ENCODE measurements at places on chromosomes 6 and 20.
A peak's percentile ranks its signal among the peaks of the same experiment; 100 is the strongest.

DNA sequence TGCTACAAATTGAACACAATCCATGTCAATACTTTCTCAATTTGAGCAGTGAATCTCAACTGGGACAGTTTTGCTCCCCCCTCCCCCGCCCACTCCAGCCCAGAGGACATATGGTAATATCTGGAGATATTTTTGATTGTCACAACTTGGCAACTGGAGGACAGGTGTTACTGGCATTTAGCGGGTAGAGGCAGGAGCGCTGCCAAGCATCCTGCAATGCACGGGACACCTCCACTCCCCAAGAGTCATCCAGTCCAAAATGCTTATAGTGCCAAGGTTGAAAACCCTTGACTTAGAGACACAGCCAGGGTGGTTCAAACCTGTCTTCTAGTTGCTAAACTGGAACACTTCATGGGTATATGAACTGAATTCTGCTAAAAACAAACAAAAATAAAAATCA is 26.9 kb upstream of the LRRC1 start:
- DNase-seq, result no peak

DNA sequence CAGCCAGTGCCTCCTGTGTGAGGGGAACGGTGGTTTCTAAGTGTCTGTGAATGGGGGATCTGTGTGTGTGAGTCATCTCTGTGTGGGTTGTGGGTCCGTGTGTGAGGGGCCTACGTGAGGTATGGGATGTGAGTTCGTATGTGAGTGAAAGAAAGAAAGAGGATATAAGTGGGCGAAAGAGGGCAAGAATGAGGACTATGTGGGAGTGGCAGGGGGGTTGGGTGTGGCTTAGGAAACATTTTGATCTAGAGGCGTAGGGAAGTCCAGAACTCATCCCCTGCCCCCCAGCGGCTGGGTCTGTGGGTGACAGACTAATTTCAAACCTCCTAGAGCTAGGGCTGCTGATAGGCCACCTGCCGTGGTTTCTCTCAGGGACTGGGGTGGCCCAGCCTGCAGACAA is 35.5 kb downstream of the DHX35 start:
- no peak for DNase-seq

DNA sequence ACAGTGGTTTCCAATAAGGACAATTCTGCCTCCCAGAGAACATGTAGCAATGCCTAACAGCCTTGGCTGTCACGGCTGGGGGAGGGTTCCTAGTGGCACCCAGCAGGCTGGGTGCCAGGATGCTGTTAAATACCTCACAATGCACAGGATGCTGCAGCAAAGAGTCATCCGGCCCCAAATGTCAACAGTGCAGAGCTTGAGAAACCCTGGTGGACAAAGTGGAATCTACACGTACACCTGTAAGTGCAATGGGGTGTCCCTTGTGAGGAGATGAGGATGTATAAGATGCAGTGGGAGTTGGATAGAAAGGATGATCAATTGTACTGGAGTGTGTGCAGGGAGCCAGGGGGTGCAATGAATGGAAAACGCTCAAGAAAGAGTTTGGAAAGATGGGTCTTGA is 142.4 kb downstream of the FNDC1 start:
- DNase-seq, result no peak

- DNase-seq, result no peak
Measured at GRCh38 chr20:31770243-31770642, 31.2 kb downstream of the TPX2 start.

DNA sequence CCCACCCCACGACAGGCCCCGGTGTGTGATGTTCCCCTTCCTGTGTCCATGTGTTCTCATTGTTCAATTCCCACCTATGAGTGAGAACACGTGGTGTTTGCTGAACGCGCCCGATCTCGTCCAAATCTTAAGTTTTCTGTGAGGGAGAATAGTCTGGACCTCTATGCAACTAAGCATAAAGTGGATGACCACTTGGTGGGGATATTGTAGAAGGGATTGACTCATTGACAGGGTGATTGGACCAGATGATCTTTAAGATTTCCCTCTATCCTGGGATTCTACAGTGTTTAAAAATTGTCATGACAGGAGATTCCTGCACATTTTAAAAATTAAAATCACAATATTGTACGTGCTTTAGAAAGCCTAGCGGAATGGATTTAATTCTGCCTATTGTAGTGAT is 141.3 kb downstream of the TRMT11 start:
- DNase-seq, result no peak

DNA sequence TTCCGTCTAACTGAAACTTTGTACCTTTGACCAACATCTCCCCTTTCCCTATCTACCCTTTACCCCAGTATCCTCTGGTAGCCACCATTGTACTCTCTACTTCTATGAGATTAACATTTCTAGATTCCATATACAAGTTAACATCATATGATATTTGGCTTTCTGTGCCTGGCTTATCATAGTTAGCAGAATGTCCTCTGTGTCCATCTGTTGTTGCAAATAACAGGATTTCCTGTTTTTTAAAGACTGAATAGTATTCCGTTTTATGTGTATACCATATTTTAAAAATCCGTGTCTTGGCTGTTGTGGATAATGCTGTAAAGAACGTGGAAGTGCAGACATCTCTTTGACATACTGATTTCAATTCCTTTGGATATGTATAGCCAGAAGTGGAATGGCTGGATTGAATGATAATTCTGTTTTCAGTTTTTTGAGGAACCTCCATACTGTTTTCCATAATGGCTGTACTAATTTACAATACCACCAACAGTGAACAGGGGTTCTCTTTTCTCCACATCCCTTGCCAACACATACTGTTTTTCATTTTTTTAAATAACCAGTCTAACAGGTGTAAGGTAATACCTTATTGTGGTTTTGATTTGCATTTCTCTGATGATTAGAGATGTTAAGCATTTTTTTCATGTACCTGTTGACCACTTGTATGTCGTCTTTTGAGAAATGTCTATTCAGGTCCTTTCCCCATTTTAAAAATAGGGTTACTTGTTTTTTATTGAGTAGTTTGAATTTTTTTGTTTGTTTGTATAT is 53.8 kb downstream of the CDC5L start:
- no peak for DNase-seq

- DNase-seq, result peak; percentile 91
Measured at GRCh38 chr20:50153500-50154377, at the start of gene PEDS1. TSS of gene PEDS1 (minus strand) at chr20:50153723. CDS start at chr20:50153637, 86 bp downstream.

- DNase-seq, result no peak
Measured at GRCh38 chr6:43891072-43891870, 121.3 kb downstream of the VEGFA start.

GRCh38 chr6:160986851-160987250 is 4.7 kb upstream of the MAP3K4 start:
- no peak for DNase-seq

DNA sequence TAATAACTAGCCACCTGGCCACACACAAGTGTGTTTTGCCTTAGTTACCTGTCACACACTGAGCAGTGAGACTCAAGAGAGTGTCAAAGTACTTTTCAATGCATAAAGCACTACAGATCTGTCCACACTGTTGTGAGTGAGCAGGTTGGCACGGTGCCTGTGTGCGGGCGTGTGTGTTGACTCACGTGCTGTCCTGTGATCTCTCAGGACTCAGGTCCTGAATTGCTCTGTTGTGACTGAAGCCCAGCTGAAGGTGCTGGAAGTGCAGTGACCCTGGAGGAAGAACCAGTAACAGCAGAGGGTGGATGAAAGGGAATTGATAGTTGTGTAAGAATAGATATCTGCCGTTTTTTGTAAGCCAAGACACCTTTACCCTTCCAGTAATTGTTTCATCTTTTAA is 18.3 kb downstream of the SLC16A10 start:
- DNase-seq, result peak; percentile 37

DNA sequence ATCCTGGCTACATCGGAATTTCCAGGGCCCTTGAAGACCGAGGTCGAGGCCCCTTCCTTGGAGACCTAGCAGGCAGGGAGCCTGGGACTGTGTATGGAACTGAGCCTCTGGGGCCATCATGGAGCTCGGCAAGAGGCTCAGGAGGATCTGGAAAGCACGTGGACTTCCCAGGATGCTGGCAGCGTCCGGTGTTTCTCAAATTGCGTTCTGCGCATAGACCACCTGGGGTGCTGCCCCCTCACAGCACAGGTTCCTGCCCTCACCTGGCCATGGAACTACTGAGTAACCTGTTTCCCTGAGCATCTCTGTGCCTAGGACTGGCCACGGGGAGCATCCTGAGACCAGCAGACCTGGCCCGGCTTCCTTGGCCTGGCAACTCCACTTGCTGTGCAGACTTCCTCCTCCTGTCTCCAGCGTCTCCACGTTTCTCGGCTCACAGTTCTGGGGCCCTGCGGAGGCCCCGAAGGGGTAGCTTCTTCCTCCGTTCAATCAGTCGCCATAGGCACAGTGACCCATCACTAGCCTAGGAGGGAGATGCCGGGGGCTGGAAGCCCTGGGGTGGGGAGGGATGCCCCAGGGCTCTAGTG is 144.3 kb downstream of the CDH4 start:
- no peak for DNase-seq

- DNase-seq, result no peak
Measured at GRCh38 chr6:37340639-37340943, 13.2 kb upstream of the RNF8 start.

DNA sequence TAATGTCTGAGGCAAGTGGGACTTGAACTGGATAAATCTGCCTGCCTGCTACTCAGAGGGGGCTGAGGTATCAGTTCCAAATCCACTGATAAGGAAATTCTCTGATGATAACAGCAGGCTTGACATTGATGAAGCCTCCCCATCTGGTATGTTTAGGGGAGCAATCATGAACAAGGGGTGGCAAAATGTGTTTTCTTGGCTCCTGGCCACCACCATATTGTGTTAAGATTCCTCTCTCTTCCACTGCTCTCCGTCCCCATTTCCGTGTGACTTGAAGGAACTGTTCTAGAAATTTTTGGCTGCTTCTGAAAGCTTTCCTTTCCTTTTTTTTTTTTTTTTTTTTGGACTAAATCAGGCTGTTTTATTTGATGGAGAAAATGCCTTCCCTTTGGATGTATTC is 335.3 kb upstream of the NRSN1 start:
- DNase-seq, result no peak

DNA sequence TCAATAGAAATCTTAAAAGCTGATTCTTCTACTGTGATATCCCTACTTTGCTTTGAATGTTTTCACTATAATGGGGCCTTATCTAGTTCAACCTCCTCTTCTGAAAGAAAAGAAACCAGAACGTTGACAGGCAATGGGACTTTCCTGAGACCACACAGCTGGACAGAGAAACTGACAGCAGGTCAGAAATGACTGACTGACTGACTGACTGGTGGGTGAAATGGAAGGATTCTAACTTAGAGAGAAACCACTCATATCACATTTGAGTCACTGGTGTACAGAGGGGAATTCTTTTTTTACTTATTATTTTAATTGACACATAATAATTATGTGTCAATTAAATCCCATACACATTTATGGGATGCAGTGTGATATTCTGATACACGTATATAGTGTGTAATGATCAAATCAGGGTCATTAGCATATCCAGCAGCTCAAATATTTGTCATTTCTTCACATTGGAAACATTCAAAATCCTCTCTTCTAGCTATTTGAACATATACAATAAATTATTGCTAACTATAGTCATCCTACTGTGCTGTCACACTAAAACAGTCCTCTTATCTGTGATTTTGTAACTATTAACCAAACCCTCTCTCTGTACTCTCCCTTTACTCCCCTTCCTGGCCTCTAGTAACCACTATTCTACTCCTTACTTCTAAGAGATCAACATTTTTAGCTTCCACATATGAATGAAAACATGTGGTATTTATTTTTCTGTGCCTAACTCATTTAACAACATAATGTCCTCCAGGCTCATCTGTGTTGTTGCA is 64.8 kb upstream of the NRSN1 start:
- DNase-seq, result no peak

DNA sequence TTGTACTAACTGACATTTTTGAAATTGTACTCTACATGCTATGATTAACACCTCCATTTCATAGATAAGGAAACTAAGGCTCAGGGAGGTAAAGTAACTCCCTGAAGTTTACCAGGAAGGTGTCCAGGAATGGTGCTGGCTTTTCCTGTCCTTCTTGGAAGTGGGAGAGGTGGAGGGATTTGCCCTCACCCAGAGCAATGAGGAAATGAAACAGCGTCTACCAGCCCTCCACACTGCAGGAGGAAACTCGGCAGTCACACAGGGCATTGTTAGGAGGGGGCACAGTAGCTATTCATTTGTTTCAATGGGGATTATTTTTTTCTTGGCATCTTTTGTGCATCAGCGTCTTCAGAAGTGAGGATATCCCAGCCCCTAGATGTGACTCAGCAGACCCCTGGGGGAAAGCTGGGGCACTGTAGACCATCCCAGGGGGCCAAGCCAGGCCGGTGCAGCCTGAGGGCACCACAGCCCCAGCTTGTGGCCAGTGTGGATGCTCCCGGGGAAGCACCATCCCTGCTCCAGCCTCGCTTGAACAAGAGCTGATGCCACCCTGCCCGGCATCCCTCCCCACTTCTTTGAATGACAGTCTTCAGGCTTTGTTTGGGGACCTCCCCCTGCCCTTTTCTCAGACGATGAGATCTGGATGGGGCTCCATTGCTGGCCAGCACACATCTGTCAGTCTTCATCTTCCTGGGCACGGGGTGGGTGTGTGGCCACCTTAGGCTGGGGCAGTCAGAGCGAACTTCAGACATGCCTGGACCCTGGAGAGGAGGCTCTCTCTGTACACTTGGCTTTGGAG is 224.4 kb upstream of the PMEPA1 start:
- DNase-seq, result peak; percentile 50

GRCh38 chr20:13960525-13960924 is 29.9 kb downstream of the SEL1L2 start:
- DNase-seq, result no peak

DNA sequence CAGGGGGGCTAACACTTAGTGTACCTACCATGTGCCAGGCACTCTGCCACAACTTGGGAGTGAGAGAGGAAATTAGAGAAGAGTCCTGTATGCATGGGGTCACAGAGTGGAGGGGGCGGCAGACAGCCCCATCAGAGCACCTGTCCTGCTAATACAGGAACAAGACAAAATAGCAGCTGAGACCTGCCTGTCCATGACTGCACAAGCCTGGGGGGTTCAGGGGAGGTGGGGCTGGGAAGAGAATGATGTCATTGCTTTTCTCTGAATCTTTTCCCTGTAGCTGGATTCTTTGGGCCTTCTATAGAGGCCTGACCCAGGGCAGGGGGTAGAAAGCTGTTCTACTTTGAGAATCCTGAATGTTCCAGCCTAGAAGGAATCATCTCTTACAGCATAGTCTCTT is 37.4 kb downstream of the FOXP4 start:
- DNase-seq, result no peak

- DNase-seq, result no peak
Measured at GRCh38 chr6:34969662-34970265, 80.7 kb downstream of the ANKS1A start.

DNA sequence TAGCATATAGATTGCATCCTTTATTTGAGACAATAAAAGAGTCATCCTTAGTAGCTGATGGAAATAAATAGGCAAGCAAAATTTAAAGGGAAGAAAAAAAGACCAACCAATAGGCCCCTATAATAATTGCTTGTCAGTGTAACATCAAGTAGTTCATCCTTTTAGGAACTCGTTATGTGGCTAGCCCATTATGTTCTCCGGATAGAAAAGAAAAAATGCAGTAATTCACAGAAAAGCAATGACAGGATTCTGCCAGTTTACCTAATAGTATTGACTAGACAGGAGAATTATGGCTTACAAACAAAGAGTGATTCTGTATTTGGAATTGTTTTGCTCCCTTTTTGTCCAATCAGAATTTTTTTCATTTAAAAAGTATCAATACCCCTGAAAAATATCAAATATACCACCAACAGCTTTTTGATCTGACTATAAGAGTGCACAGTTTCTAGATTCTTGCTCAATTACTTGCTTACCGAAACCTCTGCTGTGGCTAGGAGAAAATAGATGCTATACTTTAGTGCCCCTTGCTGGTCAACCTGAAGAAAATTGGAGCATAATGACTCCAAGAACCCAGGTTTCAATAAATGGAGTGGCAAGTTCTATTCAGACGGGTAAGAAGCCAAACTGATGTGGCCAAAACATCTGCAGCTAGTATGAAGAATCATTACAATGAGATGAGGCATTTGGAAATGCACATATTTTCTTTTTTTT is 91.5 kb upstream of the SASH1 start:
- DNase-seq, result no peak
